ENCODE measurements at places on chromosomes 1 and 21.

DNA sequence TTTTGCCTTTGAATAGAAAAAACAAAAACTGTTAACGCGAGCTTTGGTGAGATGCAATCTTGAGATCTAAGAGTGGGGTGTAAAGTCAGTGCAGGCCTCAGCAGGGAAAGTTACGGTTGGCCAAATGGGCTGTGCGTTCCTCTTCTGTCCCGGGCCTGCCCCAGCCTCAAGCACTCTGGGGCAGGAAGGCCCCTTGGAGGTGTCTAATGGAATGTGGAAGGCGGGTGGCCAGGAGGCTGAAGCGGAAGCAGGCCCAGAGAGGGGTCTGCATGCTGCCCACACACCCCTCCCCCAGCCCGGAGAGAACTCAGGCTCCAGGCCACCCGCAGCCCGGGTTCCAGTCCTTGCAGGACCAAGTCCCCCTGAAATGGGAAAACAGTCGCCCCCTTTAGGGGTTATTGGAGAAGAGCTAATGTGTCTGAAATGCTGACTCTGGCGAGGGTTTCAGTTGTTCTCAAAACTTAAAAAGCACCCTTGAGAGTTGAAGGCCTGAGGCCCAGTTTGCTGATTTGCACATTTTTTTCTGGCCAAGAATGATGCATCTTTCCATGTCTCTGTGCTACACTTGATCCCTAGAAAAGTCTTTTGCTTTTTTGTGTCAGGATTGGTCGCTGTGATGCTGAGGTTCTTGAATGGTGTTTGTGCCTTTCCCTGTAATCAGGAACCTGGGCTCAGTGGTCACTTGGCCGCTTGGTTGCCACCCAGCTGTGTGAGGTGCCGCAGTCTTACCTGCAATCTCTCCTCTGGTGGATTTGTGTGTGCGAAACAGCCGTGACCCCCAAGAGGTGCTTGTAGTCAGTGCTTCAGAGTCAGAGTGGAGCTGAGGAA, 2.0 kb downstream of the COL18A1 start:
- DNase-seq: no peak

DNA sequence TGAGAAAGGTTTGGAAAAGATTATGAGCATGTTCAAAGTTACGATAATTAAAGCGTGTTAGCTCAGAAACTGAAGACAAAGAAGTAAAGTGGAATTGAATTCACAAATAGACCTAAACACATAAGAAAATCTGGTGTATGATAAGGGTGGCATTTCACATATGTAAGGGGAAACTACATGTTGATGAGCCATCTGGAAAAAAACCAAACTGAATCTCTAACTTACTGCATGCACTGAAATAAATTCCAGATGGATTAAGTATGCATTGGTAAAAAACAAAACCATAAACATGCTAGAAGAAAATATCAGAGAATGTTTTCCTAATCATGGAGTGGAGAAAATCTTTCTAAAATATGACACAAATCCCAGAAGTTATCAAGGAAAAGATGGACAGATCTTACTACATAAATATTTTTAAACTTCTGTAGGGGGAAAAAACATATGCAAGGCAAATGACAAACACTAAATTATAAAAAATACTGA, 34.0 kb upstream of the CTPS1 start:
- no peak for DNase-seq

DNA sequence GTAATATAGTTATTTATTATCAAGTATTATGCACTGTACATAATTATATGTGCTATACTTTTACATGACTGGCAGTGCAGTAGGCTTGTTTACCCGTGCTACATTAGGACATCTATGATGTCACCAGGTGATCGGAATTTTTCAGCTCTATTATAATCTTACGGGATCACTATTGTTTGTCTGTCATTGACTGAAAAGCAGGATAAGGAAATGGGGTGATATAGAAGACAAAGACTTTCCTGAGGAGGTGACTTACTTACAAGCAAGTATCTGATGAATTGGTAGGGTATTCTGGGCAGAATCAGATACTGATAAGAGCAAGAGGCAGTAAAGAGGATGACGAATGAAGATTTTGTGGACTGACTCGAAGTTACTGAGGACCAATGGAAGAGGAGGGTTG, 65.3 kb upstream of the CNN3 start:
- no peak for DNase-seq

GRCh38 chr1:58303841-58304240, 242.7 kb downstream of the OMA1 start:
- no peak for DNase-seq

GRCh38 chr1:203915811-203916210, 54.4 kb downstream of the SNRPE start:
- DNase-seq: no peak

DNA sequence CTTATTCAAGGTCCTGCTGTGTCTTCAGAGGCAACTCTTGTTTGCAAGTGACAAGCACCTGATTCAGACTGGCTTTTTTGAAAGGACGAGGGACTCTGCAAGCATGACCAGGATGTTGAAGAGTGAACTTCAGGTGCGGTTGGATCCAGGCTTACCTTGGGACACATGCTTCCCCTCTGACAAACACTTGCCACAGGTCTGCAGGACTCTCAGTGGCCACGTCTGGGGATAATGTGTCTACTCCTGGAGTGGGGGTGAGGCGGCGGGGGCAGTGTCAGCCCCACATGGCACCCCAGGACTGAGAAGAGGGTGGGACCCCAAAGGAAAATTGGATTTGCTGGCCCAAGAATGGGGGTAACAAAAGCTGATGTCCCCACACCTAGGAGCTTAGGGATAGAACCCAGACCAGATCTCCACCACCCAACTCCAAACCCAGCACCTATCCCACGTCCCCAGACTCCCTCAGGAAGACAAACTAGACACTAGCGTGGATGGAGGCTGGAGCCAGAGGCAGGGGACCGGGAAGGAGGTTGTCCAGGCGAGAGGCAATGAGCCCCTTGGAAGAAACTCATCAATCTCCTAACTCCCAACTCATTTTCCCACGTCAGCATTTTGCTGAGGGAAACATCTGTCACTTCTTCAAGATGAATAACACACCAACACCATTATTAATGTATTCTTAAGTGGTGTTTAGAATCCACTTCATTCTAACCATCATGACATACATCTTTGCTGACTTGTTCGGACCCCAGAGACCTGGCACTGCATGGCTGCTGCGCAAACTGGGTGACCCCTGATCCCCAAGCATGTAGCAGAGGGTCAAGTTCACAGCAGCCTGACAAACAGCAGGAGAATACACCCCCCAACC, 32.0 kb upstream of the LAPTM5 start:
- no peak for DNase-seq

- DNase-seq: no peak
These were observed 51.8 kb upstream of the GFI1 start for GRCh38 chr1:92538413-92539061.

DNA sequence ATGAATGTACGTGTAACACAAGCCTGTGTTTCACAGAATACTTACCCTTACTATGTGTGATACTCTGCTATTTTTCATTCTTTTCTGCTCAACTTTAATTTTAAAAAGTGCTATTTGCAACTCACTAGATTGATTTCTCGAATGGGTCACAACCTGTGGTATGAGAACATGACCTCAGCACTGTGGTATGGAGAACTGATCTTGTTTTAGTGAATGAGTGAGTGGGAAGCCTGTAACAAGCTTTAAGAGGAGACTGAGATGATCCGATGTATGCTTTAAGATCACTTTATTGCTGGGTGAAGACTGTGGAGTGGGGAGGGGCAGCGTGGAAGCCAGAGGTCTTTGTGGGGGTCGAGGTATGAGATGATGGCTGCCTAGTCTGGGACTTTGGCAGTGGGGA, 21.6 kb downstream of the MECR start:
- no peak for DNase-seq

- DNase-seq: no peak
These were observed 32.4 kb upstream of the RGS7 start for GRCh38 chr1:241389400-241389799.

- no peak for DNase-seq
These were observed 1377.7 kb upstream of the ADGRL4 start for GRCh38 chr1:80384083-80384830.

DNA sequence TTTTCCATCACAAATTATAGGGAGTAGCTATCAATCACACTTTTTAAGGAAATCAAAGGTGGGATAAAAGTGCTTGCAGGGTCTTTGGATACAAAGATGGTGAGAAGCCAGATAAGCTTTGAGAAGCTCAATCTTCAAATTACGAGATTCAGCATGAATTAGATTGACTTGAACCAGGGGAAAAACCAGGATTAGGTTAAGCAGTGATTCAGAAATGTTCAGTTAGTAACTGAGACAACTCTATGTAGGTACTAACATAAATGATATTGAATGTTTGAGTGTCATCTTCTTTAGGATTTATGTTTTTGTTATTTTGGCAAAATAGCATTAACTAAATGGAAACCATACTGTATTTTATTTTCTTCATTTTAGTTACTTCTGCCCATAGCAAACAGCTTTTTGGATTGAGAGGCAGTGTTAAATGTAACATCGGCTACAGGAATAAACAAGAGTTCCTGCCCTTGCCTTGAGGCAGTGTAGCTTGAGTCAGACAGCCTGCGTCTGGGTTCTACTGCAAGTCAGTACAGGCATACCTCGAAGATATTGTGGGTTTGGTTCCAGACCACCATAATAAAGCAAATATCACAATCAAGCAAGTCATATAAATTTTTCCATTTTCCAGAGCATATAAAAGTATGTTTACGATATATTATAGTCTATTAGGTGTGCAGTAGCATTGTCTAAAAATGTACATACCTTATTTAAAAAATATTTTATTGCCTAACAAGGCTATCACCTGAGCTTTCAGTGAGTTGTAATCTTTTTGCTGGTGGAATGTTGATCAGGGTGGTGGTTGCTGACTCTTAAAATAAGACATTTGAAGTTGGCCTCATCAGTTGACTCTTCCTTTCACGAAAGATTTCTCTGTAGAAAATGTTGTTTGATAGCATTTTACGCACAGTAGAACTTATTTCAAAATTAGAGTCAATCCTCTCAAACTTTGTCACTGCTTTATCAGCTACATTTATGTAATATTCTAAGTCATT, 36.9 kb upstream of the BACH1 start:
- no peak for DNase-seq

DNA sequence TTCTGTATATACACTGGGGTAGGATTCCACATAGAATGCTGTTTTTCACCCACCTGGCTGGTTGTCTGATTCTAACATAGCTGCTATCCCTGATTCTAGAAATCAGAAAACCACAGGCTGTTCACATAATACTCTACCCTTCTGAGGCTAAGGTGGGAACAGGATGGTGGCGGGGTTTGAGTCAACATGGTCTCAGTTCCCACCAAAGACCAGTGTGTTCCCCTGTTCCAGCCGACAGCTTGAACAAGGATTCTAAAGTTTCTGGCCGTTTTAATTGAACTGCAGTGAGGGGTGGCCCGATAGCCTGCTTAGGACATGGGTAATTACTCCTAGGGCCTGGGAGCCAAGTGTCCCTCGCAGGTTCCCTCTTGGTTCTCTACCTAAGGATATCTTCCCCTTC, 38.4 kb downstream of the PEX14 start:
- no peak for DNase-seq

- DNase-seq: no peak
These were observed 19.3 kb upstream of the AADACL3 start for GRCh38 chr1:12696658-12697057.

DNA sequence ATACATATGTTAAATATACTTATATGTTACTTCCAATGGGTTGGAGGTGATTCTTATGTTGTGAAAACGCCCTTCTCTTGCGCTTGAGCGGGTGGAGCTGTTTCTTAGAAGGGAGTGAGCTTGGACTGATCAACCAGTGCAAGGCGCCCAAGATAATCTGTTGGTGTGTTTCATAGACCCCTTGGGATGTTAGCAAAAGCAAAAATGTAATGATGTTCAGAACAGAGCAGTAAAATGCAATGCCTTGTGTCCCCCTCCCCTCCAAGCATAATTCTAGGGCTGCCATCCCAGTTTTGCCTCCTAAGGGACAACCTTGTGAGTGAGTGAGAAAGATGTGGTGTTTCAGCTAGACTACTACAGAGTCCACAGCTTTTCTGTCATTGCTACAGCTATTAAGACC, 6.2 kb upstream of the CD34 start:
- DNase-seq: no peak

- DNase-seq: no peak
These were observed 431 bp downstream of the CLCN6 start for GRCh38 chr1:11806307-11806936.

DNA sequence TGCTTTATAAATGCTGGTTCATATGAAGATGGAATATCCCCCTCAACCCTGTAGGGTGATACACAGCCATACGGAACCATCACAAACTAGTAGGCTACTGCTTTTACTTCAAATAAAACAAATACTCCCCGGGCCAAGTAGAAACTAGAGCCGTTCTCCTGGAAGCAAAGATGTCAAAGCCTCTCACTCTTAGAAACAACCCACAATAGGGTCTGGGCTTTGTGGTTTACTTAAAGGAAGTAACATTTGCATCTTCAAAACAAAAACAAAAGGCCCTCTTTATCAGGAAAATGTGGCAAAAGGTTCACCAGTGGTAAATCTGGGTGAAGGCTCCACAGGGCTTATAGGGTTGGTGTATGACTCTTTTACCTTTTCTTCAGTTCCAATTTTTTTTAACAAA, 49.8 kb downstream of the HLCS start:
- DNase-seq: no peak

- DNase-seq: no peak
These were observed 72.4 kb downstream of the KCNJ15 start for GRCh38 chr21:38329162-38329561.

- DNase-seq: no peak
These were observed 99.8 kb downstream of the UCK2 start for GRCh38 chr1:165927169-165927568.

DNA sequence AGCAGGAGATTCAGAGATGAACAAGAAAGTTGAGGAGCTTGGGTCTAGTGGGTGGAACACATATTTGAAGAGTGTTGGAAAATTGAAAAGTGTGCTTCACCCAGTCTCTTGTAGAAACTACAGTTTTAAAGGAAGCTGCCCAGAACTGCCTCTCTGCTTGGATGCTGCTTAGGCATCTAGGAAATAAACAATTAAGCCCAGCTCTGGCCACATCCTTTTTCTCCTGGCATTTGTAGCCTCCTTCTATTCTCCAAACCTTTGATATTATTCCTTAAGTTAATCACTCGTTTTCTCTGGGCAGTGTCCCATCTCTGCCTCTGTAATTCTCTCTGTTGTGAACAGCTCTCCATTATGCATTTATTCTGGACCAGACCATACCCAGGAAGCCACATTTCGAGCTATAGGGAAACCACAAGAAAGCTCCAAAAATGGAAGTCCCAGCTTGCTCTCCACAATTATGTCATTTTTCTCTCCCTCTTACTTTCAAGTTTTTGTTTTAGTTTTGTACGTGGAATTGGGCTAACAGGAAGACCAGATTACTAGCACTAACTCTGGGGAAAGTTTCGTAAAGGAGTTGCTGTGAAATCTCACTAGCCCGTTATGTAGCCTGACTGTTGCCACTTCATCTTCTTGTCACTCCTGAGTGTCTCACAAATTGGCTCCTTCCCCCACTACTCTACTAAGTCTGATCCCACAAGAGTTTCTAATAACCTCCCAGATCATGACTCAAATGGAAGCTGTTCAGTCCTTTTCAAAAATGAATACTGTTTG, 102.2 kb downstream of the NTMT2 start:
- DNase-seq: no peak

DNA sequence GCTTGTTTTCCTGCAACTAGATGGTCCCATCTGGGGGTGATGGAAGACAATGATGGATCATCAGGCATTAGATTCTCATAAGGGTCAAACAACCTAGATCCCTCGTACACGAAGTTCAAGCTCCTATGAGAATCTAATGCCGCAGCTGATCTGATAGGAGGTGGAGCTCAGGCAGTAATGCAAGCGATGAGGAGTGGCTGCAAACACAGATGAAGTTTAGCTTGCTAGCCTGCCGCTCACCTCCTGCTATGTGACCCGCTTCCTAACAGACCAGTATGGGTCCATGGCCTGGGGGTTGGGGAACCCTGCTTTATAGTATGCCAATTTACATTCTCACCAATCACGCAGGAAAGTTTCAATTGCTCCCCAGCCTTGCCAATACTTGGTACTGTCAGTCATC, 37.5 kb downstream of the TLR5 start:
- DNase-seq: no peak

Measured in stimulated activated CD4-positive, alpha-beta T cell treated with anti-CD3 and anti-CD28 coated beads, Interleukin-1b, Interleukin-23, amount 100 ng/mL, for 24 hours (primary cell).